NB4 (cell line): ENCODE measurements at places on chromosomes 1 and 21.

DNA sequence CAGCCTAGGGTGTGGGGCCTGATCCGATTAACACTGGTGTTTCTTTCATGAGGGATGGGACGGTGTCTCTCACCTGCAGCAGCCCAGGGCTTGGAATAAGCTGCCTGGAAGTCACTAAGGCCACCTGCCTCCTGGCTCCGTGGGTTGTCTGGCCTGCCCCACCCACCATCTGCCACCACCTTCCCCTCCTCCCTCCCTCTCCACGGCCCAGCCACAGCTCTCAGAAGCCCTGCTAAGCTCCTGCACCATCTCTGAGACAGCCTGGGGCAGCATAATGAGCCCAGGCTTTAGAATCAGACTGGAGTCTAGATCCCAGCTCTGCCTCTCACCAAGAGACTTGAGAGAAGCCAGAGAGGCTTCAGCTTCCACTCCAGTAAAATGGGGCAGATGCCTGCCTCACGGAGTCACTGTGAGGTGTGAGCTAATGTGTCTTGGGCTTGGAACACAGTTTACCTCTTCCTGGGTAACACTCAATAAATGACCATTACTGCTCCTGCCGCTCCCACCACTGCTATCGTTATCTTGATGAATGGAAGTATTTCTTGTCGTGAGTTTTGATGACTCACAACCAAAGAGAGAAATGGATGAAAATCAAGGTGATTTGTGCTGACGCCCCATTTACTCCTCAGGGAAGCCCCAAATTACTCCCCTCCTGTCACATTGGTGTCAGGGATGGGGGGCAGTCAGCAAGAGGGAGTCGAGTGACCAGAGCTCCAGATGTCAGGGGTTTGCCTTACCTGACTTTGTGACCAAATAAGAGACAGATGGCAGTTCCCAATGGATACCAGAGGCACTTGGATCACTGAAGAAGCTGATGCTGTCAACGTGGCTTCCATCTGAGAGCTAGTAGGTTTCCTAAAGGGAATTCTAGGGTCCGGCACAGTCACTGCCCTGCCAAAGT, 23.5 kb upstream of the C1QA start:
- no peak for DNase-seq

GRCh38 chr1:69491416-69491815, 76.3 kb upstream of the LRRC7 start:
- no peak for DNase-seq

- peak; percentile 88 for DNase-seq
Observed at GRCh38 chr1:40313329-40313957, 3.6 kb downstream of the COL9A2 start.

GRCh38 chr1:23966973-23967493, 7.4 kb downstream of the PNRC2 start:
- no peak for DNase-seq

DNA sequence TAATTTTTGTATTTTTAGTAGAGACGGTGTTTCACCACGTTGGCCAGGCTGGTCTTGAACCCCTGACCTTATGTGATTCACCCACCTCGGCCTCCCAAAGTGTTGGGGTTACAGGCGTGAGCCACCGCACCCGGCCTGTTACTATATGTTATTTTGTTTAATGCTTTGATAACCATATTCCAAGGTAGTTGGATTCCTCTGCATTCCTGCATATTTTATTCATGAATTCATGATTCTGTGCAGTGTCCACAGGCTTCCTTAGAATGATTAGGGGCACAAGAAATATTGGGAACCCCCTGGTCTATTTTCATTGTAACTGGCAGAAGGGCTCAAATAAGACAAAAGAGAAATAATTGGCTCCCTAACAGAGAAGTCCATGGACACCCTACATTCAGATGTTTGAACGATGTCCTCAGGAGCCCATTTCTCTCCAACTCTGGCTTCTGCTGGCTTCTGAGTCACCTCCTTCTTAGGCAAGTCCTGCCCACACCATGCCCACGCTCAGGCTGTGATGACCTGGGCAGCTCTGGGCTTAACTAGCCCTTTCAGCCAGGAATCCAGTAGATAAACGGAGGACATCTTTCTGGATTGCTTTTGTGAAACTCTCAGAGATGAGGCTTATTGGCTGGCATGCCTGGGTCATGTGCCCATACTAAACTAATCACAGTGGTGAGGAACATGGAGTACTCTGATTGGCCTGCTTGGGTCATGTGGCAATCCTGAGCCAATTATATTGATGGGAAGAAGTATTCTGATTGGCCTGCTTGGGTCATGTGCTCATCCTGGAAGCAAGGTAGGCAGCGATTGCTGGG, 32.6 kb downstream of the TNFRSF8 start:
- DNase-seq: peak; percentile 42

DNA sequence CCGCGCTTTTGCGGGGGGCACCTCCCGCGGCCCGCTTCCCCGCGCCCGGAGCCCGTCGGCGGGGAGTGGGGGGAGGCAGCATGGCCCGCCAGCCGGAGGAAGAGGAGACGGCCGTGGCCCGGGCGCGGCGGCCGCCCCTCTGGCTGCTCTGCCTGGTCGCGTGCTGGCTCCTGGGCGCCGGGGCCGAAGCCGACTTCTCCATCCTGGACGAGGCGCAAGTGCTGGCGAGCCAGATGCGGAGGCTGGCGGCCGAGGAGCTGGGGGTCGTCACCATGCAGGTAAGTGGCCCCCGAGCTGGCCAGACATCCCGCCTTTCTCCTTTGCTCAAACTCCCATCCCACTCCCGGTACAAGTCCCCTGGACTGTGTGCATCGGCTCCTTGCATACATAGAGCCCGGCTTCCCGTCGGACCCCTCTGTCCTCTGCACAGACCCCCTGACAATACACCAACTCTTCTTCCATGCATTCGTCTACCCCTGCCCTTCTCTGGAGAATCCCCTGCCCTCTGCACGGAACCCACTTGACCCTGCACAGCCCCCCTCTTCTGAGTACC, 812 bp downstream of the CACHD1 start:
- DNase-seq: no peak

DNA sequence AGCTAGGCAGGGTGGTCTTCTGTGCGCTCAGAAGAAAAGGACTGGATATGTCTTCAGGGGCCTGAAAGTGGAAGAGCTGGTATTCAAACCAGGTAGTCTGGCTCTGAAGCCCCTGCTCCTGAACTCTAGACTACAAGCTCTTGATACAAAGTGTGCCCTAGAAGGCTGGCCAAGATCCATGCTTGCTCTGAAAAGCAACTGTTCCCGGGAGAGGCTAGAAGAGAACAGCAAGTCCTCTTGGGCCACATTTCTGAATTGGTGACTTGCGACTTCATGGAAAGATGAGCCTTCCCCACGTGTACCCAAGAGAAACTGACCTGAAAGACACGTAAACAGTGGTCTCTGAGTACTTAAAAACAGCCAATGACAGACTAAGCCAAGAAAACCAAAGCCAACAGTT, 123.3 kb upstream of the GRIK3 start:
- DNase-seq: no peak

GRCh38 chr1:243903895-243904294, 53.9 kb upstream of the AKT3 start:
- DNase-seq: no peak

DNA sequence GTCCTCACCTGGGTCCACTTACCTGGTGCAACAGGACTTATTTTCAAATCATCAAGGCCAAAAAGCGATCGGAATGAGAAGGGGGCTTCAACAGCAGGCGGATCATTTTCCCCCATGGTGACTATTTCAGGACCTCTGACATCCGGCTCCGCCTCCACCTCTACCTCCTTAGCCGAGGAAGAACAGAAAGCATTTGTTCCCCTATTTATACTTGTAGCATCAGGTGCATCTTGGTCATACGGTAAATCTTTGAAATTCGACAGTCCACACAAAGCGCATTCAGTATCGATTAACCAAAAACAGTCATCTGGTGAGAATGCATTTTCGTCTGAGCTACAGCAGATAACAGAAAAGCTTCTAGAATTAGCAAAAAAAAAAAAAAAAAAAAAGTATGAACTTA, 550 bp downstream of the TMPRSS3 start:
- DNase-seq: no peak

- DNase-seq: no peak
Observed at GRCh38 chr21:25307489-25307888, 299.8 kb downstream of the MRPL39 start.

DNA sequence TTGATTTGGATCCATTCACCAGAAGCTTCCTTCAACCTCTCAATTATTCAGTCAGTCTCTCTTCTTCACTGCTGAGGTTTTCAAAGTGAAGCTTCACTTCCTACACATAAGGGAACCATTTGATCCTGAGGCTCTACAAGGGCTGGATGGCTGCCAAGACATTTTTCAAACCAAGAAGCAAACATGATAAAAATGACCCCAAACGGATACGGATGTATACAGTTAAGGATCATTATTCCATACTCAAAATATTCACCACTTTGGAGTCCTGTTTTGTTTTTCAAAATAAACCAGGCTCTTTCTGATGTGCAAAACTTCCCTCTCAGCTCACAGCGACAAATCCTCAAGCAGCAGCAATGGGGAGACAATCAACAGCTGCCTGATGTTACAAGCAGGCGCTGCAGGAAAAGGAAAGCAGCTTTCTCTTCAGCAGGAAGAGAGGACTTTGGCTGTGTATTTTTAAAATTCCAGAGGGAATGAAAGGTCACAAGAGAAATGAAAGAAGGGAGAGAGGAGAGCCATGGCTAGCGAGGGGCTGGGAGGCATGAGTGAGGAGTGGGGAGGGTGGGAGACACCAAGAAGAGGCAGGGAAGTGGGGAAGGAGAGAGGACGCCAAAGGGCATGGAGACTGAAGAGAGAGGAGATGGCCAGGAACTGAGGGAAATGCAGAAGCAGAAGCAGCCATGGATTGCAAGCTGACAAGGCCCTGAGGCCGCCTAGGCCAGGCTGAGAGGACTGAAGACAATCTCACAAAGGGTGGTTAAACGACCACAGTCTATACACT, 145.4 kb downstream of the SLC45A1 start:
- DNase-seq: no peak

- no peak for DNase-seq
Observed at GRCh38 chr1:66570196-66570595, 36.2 kb downstream of the SGIP1 start.

DNA sequence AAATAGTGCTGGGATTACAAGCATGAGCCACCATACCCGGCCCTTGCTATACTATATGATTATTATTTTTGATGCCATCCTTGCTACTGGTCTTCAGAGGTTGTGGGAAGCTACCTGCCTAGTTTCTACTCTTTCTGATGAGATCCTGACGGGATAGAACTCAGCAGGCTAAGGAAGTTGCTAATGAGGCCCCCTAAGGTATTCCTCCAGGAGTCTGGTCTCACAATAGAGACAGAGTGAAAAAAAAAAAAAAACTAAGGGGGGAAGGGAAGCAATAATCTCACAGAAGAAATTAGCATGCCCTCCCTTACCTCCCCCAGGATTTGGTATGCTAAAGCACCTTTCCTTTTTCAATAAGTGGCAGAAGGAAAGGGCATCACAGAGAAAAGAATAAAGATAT, 17.6 kb downstream of the INTS3 start:
- DNase-seq: no peak

DNA sequence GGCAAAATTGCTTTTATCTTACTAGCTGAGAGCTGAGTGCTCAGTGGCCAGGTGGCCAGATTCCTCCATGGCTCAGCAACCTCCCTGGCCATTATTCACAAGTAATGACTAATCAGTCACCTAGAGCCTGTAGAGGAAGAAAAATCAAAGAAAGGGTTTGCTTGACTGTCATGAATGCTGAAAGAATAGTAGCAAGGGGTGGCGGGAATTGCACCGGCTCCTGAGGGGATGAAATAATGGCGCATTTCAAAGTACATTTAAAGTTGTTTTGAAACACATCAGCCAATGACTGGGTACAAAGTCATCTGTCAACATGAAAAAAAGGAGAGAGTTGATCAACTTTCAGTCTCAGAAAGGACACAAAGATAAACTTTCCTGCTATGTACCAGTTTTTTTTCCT, 99.5 kb downstream of the OMA1 start:
- DNase-seq: no peak

- no peak for DNase-seq
Observed at GRCh38 chr1:234067581-234068337, 163.3 kb downstream of the SLC35F3 start.

DNA sequence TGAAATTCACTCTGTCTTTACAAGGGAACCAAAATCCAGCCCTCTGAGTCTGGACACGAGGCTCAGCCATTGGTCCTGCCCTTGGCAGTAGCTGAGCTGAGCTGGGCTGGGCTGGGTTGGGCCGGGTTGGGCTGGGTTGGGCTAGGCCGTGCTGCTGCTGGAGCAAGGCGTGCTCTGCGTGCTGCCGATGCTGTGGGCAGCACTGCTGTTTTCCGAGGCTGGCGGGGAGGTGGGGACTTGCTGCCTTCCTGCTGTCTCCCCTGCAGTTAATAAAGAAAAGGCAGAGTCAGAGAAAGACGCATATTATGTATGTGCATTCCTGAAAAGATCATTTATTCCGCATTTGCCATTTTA, 182.9 kb downstream of the CDC7 start:
- DNase-seq: no peak

- DNase-seq: no peak
Observed at GRCh38 chr1:76865696-76866286, 1.5 kb upstream of the ST6GALNAC5 start.

DNA sequence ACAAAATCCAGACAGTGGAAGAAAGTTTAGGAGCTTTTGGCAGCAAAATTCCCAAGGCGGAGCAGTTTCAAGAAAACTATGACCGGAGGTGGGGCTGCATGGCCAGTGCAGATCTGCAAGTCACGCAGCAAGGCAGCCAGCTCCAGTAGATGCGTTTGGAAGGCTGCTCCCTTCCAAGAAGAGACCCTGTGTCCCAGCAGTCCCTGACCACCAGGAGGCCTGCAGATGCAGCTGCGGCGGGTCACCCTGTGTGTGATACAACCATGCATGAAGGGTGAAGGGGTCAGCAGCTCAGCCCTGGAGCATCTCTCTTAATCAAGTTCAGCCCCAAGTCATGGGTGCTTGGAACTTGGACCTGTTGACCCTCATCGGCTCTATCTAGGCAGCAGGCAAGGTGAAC, 29.3 kb downstream of the GPR157 start:
- DNase-seq: no peak

GRCh38 chr1:247386687-247387086, 29.3 kb upstream of the NLRP3 start:
- peak; percentile 54 for DNase-seq

GRCh38 chr1:242139986-242140385, 141.1 kb upstream of the MAP1LC3C start:
- peak; percentile 55 for DNase-seq

GRCh38 chr1:119818181-119818580, 6.9 kb upstream of the REG4 start:
- DNase-seq: no peak

DNA sequence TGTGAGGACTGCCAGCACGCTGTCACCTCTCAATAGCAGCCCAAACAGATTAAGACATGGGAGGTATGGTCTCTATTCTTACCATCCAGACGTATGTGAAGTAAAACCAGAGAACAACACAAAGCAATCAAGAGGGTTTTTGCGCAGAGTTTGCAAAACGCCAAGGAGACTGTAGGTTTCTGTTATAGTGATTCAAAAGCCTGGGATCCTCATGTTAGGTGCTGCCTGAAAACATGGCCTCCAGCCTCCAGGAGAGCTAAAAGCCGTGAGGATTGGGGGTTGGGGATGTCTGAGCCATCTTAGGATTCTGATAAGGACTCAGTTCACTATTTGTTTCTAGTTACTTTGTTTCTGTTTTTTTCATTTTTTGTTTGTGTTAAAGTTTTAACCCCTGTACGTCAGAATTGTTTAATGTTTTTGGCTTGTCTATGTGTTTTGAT, 4.2 kb upstream of the CCT8 start:
- no peak for DNase-seq
